Bronchus fibroblast of lung (primary cell): ENCODE measurements at places on chromosomes 1 and 21. TPM values are rescaled to one million over a fixed set of nuclear protein-coding genes. Genes with fewer than 3 reads are reported as not detected.

AKNAD1 gene
- total RNA-seq, result 0.34 TPM in 1 of 2 replicates, not detected in the other

UBE4B gene
- total RNA-seq, result 26.2 and 30.5 TPM in 2 replicates

OXCT2 gene
- total RNA-seq, result 1.5 and 1.6 TPM in 2 replicates

TMEM81 gene
- total RNA-seq, result 0.67 and 1.0 TPM in 2 replicates

ERICH3 gene
- not detected in 2 replicates for total RNA-seq

TTLL10 gene
- not detected in 2 replicates for total RNA-seq

TNNT2 gene
- total RNA-seq, result not detected in 2 replicates
